EH (cell line): ENCODE measurements at places on chromosomes 4 and X.
A peak's percentile ranks its signal among the peaks of the same experiment; 100 is the strongest.

DNA sequence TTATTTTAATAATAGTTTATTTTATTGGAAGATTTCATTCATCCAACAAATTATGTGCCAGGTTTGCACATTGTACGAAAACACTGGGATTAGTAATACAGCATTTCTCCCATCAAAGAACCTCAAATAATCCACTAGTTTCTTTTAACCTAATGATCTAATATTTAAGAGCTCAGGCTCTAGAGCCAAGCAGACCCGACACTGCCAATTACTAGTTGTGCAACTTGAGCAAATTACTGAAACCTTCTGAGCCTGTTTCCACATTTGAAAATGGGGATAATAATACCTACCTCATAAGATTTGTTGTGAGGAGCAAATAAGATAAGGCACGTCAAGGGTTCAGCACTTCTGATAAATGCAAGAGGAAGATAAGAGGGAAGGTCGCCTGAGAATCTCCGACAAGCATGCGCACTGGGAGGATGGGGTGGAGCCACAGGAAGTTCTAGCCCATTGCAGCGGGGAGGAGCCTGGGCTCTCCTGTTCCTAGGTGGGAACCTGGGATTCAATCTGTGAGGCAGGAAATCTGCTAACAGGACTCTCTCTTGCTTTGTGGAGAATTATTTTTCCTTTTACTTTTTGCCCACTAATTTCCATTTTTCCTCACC is 141.5 kb upstream of the SMAD1 start:
- DNase-seq, result no peak

DNA sequence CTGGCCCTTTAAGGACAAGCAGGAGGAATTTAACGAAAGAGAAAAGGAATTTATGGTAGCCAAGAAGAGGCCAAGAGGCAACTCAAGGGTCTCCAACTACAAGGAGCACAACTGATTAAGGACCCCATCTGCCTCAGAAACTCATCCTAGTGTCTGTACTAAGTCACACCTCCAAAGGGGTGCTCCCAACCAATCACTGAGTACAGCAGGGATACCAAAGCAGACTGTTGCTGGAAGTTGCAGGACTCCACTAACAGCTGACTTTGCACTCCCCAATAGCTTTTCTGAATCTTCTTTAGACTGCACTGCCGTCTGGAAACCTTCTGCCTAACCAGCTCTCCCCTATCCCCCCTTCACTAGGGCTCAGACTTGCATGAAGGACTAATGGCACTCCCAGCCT is 50.6 kb downstream of the ATP11C start:
- DNase-seq, result peak; percentile 62

DNA sequence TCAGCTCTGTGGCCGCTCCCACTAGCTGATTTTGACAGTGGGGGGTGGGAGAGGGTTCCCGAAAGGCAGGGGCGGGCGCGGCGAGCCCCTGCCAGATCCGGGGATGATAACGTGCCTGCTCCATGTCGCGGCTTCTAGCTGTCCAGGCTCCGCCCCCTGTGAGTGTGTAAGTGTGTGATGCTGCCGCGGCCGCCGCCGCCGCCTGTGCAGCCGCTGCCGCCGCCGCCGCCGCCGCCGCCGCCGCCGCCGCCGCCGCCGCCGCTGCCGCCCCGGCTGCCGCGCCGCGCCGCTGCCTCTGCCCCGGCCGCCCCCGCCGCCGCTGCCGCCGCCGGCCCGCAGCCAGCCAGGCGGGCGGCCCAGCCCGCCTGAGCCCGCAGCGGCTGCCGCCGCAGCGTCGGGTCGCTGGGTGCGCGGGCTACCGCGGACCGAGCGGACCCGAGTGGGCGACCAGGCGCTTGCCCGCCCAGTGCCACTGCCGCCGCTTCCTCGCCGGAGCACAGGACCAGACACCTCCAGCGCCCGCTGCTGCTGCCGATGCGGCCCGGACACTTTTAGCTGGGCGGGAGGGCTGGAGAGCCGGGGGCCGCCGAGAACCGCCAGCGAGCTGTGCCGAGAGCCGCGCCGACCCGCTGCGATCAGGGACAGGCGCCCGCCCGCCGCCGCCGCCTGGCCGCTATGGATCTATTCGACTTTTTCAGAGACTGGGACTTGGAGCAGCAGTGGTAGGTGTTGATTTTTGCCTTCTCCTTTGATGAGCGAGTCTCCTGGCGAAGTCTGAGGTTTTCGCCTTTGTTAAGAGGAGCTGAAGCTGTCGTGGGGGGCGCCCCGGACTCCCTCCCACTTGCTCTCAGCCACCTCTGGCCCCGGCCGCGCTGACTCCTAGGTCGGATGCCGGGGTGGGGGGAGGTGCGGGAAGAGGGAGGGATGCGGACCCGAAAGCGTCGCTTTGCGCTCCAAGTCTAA is at the start of gene AFF2:
Gene AFF2 (plus strand): TSS at position 195 of the 963 bp plus-strand sequence. CDS start 481 bp downstream, at position 676.
- DNase-seq, result peak; percentile 8

DNA sequence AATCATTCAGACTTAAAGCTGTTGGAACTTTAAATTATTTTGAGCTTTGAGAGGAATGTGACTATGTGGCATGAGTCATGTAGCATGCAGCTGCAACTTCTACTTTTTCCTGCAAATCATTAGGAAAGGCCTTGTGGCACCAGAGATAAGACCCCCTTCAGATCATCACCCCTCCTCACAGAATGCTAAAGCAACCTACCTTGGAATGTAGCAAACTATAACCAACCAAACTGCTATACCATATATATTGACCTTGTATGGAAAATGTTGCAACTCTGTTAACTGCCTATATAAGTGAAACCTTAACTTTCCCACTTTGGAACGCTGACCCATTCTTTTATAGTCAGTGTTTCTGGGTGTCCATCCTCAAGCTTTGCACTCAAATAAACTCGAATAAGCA is 32.0 kb downstream of the ATXN3L start:
- DNase-seq, result peak; percentile 70

DNA sequence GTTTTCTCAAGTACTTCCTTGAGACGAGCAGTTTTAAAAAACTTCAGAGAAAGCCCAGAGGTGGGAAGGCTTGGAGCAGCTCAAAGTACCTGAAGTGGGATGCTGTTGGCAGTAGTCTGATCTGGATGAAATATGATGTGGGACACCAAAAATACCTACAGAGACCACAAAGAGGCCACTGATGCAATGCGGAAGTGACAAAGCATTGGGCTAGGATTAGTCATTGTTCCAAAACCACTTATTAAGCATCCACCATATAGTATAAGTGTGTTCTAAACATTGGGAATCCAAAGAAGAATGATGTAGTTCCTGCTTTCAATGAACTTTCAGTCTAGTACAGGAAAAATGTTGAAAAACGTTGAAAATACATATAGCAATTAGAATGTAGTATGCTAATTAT is 386.1 kb upstream of the CNKSR2 start:
- DNase-seq, result no peak
